ENCODE measurements at places on chromosomes 1 and 21.

DNA sequence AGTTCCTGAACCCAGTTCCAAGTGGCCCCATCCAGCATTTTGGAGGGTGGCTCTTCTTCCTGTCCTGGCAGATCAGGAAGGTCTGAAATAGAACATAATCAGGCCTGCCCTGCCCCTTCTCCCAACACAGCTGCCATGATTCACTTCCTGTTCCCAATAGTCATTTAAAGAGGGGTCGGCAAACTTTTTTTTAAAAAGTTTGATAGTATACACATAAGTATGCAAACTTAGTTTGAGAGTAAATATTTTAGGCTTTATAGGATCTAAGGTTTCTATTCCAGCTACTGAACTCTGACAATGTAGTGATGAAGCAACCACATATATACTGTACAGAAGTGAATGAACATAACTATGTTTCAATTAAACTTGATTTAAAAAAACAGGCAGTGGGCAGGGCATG, 66.4 kb downstream of the LUZP1 start:
- no peak for DNase-seq

- DNase-seq = no peak
These were observed 178.7 kb downstream of the MRPL39 start for GRCh38 chr21:25428537-25428936.

DNA sequence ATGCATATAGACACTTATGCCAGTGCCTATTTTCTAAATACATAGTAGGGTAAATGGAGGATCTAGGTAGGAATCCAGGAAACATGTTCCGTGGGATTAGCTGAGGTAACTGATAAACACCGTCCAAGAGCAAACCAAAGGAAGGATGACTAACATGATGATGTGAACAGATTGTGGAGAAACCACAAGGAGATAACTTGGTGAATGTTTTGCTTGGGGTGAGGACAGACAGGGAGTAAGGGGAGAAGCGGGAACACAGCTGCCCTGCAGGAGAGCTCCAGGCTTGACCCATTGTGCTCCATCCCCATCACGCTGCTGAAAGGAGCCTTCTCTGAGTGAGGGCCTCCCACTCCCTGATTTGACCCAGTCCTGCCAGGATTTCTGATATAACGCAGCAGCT, 87.0 kb upstream of the ZC3H11B start:
- DNase-seq = no peak

GRCh38 chr1:208203848-208204609, 40.2 kb downstream of the PLXNA2 start:
- no peak for DNase-seq

DNA sequence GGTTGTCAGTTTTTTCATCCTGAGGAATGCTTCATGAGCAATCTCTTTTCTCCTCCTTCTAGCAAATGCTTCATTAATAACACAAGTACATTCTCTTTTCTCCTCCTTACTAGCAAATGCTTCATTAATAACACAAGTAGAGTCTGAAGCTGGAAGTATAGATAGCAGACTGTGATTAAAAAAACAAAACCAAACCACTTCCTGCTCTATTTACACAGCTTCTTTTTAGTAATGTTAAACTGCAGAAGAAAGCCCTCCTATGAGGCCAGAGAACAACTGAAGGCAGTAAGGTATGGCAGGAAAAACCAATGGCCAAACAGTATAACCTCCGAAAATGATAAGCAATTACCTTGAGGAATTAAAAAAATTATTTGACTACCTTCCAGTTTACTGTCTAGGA, 90.1 kb downstream of the ZSWIM5 start:
- no peak for DNase-seq

DNA sequence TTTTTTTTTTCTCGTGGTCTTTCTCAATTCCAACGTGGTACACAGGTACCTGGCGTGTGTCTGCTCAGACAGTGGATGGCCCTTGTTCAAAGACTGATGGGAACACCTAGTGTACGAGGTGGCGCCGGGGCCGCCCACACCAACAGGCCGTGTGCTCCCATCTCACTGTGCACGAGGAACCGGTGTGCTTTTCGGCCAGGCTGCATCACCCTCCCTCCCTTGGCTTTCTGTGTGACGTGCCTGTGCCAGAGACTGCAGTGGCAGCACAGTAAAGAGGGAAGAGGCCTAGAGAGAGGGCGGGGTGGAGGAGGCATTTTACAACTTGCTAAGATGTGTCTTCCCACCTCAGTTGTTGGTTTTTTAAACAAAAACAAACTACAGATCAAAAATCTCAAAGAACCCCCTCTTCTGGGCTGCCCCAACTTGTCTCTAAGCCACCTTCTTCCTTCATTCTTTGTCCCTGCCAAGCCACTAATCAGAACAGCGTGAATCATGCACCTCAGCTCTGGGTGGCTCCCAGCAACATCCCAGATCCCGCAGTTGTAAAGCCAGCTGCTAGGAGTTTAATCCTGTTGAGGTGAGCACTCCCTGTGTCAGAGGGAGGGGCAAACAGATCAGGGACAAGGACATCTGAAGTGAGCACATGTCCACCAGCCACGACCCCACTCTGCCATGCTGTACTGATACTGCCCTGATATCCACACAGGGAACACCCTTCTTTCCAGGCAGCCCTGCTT, 20.7 kb downstream of the IRF2BP2 start:
- DNase-seq = no peak

GRCh38 chr1:174222166-174222949, 63.0 kb downstream of the RABGAP1L start:
- DNase-seq = no peak

GRCh38 chr1:10400013-10400412, 1.1 kb downstream of the PGD start:
- no peak for DNase-seq

GRCh38 chr1:65939636-65940035, 146.9 kb downstream of the PDE4B start:
- no peak for DNase-seq

Data from spinal cord (tissue), 10 donors.